ENCODE measurements at places on chromosomes 3 and 15. TPM values are rescaled to one million over a fixed set of nuclear protein-coding genes. Genes with fewer than 3 reads are reported as not detected.

Gene SLC22A13
- total RNA-seq: not detected

Gene ROPN1
- total RNA-seq: not detected

Gene PLSCR5
- not detected for total RNA-seq

Gene POLR2H
- total RNA-seq: 26.8 TPM

Gene MUC13
- not detected for total RNA-seq

Gene DAPK2
- 57.6 TPM for total RNA-seq

Gene SKOR1
- 0.12 TPM for total RNA-seq

Gene COPS2
- total RNA-seq: 38.2 TPM

Gene ASTE1
- total RNA-seq: 1.2 TPM

Gene PARP9
- 9.2 TPM for total RNA-seq

Gene CNTN4
- total RNA-seq: 5.7 TPM

Gene SOX14
- total RNA-seq: not detected

Gene SAXO2
- not detected for total RNA-seq

Gene PPM1L
- total RNA-seq: 23.8 TPM

Measured in right atrium auricular region (tissue), 2 donors.